GM12892 (cell line): ENCODE measurements at places on chromosomes 16 and 17.

DNA sequence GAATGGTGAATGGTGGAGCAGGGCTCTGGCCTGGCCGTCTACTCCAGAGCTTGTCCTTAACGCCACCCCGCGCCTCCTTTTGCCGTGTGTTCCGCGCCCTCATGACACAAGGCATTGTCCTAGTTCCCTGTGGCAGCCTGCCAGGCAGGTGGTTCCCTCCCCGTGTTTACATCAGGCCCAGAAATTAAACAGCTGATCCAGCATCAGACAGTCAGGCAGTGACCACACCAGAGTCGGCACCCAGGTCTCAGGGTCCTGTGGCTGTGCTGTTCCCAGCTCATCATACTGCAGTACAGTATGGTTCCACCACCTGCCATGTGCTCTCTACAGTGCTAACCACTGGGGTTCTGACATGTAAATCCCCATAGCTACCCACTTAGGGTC, 119.7 kb downstream of the RAB11FIP4 start:
- DNase-seq: no peak

DNA sequence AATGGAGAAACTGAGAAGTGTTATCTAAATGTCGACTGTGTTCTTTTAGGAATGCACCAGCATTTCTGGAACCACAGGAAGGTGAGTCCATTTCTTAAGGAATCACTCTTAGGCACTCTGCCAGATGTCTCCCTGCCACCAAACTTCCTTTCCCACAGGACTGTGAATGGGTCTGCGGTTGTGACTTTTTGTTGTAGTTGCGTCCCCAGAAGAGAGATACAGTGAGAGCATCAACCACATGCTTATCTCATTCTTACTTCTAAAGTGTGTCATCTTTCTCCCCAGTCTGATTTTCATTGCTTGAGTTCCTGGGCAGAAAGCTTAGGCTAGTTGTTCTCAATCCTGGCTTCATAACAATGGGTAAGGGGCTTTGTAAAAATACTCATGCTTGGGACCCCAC, 13.4 kb downstream of the ITPRIPL2 start:
- DNase-seq: no peak

GRCh38 chr16:7938175-7938574, 605.5 kb downstream of the RBFOX1 start:
- DNase-seq: no peak

DNA sequence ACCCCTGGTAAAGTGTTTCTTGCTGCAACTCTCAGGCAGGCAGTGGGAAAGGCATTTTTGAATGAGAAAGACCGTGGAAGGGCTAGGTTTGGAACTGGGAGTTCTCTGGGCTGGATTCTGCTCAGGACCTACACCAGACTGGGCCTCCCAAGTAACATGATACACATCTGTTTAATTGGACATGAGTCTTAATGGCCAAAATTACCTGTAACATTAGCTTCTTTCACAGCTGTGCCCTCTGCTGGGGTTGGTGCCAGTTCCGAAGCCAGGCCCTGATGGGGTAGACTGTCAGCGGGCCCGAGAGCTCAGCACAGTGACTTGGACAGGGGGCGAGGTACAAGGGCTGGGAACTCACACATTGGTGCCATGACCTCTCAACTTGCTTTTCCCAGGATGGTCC, 118.9 kb upstream of the IRX3 start:
- no peak for DNase-seq

DNA sequence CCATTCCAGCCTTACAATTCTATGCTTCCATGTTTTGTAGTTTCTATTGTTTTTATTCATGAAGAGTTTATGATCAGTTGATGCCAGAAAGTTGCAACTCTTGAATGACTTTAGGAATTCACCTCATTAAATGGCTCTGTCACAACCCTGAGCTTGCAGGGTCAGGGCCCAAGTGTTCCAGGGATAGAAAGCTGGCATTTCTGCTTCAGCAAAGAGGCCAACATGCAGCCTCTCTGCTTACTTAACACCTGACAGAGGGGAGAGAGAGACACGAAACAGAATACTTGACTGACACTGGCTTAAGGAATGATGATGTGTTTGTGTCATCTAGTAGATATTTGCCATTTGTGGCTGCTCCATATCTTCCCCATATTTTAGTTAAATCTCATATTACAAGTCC, 328.1 kb downstream of the CA10 start:
- no peak for DNase-seq

DNA sequence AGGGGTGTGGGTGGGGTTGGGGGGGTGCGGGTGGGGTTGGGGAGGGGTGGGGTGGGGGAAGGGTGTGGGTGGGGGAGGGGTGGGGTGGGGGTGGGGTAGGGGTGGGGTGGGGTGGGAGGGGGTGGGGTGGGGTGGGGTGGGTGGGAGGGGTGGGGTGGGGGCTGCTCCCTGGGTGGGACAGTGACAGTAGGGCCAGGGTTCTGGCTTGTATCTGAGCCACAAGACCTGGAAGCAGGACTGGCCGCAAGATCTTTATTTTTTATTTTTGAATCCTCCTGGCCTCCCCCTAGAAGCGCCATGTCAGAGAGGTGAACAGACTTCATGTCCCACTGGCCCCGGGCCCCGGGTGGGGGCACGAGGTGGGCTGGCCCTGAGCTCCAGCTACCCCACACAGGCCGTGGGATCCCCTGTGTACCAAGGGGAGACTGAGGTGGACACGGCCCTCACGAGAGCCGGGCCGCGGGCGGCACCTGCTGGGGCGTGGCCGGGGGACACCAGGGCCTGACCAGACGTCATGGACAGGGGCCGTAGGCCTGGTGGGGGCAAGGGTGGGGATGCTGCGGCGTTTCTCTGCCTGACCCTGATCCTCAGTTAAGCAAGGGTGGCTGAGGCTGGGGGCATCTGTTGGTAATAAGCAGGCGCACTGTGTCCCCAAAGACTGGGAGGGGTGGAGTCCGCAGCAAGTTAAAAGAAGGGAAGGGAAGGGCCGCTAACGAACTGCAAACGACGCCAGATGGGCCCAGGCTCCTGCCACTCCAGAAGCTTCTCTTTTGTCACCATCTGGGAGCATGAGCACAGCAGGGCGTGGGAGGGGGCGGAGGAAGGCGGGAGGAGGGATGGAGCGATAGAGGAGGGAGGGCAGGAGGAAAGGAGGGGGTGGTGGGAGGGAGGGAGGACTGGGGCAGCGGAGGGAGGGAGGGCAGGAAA, 22.3 kb upstream of the PABPN1L start:
- no peak for DNase-seq

GRCh38 chr17:67679721-67680120, 38.0 kb upstream of the NOL11 start:
- no peak for DNase-seq

DNA sequence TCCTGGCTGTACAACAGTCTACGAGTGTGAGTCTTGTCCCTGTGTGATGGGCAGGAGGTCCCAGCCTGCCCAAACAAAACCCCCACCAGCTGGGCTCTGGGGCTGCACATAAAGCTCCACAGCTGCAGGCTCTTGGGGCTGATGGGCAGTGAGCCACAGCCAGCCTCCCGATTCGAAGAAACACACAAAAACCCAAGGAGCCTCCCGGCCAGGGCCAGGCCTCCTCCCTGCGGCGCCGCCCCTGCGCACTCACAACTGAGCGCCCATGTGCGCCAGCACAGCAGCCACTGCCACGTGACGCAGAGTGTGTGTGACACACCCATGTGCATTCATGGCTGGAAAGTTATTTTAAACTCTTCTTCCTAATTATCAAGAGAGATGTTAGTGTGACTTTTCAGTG, 30.6 kb upstream of the FAAP100 start:
- no peak for DNase-seq

DNA sequence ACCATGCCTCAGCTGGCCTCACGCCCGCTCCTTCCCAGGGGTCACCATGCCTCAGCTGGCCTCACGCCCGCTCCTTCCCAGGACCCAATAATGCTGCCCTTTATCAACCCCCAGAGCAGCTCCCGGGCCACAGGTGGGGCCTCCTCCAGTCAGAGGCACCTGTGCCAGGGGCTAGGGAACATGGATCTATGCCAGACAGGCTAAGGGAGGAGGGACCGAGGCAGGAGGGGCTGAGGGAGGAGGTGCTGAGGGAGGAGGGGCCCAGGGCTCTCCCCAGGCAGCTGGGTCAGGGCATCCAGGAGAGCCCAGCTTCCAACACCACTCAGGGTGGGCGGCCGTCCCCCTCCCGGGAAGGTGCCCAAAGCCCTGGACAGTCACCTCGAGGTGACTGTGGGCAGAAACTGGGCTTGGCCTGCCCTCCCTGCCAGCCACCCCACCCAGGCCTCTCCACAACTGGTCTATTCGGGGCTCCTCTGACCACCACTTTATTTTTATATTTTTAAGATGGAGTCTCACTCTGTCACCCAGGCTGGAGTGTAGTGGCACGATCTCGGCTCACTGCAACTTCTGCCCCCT, 19.4 kb downstream of the UTS2R start:
- DNase-seq: no peak

DNA sequence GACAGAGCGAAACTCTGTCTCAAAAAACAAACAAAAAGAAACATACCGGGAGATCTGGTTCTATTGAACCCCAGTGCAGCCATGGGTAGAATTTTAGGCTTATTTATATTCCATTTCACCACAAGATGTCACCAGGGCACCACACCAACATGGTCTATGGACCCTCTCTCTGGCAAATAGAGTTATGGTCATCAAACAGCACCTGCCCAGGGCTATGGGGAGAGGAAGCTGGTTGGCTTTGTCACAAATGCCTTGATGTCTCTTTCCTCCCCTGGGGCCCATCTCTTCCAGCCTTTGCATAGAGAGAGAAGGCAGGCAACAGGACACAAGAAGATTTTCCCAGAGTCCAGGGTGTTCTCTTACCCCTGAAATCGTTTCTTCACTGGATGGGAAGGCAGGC, 128.4 kb downstream of the WWOX start:
- no peak for DNase-seq

- DNase-seq: no peak
These were observed 79.6 kb upstream of the ATP2A3 start for GRCh38 chr17:4043862-4044261.

DNA sequence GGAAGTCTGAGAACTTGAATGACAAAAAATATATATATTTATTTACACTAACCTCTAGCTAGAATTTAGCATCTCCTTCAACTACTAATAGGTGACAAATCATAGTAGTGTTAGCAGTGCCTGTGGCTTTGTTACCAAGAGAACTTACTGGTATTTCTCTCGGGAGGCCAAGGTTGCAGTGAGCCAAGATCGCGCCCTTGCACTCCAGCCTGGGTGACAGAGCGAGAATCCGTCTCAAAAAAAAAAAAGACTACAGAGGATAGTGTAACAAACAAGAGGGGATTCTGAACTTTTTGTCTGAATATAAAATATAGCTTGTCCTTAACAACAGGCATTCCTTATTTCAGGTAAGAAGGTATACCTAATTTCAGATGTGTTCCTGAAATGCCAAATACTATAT, 1.3 kb upstream of the SUZ12 start:
- no peak for DNase-seq

DNA sequence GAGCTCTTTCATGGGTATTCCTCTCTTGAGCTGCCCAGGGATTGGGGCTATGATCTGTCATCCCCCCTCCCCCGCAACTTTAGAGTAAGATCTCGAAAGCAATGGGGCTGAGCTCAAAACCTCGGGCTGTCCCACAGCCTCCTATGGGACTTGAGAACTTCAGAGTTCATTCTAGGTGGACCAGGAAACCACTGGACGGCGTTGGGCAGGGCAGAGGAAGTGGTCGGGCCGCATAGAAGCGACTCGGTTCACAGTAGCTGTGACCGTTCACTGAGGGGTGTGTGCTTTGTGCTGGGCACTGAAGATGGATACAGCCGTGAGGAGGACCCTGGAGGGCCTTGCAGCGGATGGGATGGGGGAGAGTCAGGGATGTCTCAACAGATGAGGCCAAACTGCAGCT, 292.0 kb downstream of the CPPED1 start:
- no peak for DNase-seq

GRCh38 chr17:45777388-45777787, 6.7 kb upstream of the CRHR1 start:
- DNase-seq: no peak

DNA sequence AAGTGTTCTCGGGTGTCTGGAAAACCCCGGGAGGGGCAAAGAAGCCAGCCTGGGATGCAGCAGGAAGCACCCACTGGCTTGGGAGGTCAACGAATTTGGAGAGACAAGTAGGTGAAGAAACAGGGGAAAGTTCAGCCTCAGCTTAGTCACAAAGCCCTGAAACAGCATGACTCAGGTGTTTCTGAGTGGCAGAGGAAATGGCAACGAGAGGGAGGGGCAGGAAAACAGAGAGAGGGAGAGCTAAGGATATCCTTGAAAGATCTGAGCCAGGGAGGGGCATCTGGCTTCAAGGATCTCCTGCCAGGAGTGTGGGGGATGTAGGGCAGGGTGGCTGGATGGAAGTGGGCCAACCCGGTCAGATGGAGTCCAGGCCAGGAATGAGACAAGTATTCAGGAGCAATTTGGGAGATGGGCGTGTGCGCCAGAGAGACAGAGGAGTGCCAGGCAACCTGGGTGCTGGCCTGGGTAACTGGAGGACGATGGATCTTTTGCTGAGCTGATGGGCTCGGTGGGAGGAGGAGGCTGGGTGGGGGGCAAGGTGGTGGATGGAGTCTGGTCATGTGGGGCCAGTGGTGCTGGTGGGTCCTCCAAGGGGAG, 27.2 kb downstream of the ABCC3 start:
- no peak for DNase-seq

- DNase-seq: no peak
These were observed 23.9 kb upstream of the LITAF start for GRCh38 chr16:11610580-11610979.

- no peak for DNase-seq
These were observed 7.6 kb downstream of the PIK3R6 start for GRCh38 chr17:8859804-8860430.

GRCh38 chr17:4786106-4786511, at the start of gene VMO1:
Gene VMO1 (minus strand): TSS chr17:4786364. CDS start chr17:4786352, 12 bp downstream.
- DNase-seq: no peak

DNA sequence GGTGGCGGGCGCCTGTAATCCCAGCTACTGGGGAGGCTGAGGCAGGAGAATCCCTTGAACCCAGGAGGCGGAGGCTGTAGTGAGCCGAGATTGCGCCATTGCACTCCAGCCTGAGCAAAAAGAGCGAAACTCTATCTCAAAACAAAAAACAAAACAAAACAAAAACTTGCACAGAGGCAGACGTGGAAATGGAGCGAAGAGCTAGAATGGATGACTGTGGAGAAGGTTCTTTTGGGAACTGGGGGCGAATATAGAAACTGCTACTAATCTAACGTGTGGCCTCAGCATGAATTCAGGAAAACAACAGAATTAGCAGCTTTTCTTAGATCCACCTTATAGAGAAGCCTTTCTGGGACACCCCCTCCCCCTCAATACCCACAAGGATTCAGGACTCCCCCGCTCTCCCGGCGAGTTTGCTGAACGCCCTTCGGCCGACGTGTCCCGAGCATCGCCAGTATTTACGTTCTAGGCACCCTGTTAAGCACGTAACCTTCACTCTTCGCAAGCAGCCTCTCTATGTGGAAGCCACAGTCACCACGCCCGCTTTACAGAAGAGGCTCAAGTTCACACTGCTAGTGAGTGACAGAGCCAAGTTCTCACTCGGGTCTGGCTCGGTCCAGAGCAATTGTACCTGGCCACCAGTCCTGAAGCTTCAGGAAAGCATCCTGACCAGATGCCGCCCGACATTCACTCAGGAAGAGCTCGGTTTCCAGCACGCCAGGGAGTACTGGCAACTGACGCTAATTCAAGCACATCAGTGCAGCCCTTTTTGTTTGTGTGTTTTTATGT, 13.3 kb upstream of the ABR start:
- no peak for DNase-seq

- DNase-seq: no peak
These were observed 4.1 kb downstream of the NDRG4 start for GRCh38 chr16:58503863-58504688.

- no peak for DNase-seq
These were observed 47.9 kb downstream of the DNAH17 start for GRCh38 chr17:78529251-78529650.
